ENCODE measurements at places on chromosomes 11 and 22.

DNA sequence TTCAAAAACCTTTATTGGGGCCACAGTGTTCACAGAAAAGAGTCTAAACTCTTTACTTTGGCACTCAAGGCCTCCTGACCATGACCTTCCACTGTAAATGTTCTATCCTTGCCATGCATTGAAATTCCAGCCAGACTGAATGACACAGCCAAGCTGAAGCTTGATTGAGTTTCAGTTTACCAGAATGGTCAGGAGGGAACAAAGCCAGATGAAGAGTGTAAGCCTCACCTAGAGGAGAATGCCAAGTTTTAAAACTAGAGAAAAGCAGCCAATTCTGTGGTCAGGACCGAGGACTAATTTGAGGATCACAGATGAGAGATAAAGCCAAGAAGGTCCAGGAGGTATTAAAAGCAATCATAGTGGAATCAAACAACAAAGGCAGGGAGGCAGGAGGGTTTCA, 215.3 kb downstream of the KCNA4 start:
- DNase-seq: no peak

DNA sequence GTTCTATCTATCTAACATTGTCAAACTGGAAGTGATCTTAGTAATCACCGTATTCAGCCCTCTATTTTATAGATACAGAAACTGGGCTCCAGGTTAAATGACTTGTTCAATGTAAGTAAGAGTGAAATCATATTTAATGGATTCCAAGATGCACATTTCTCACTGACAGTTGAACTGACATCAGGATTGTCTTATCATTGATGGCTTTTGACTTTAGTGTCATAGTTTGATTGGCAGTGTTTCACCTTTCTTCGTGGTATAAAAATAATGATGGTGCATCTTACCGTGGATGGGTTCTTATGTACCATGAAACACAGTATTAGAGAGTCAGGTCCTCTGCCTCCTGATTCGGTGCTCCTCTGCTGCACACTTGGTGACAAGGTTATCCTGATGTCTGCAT, 123.1 kb downstream of the NCAM1 start:
- DNase-seq: no peak

- DNase-seq: peak; percentile 73
Observed at GRCh38 chr22:38317122-38317994, at the start of gene CSNK1E. CSNK1E (minus strand) TSS chr22:38317433; CDS start chr22:38314157, 3,276 bp downstream.

- DNase-seq: no peak
Observed at GRCh38 chr11:13308704-13309103, 31.1 kb downstream of the BMAL1 start.

GRCh38 chr11:126034039-126034932, 28.4 kb downstream of the CDON start:
- DNase-seq: no peak

DNA sequence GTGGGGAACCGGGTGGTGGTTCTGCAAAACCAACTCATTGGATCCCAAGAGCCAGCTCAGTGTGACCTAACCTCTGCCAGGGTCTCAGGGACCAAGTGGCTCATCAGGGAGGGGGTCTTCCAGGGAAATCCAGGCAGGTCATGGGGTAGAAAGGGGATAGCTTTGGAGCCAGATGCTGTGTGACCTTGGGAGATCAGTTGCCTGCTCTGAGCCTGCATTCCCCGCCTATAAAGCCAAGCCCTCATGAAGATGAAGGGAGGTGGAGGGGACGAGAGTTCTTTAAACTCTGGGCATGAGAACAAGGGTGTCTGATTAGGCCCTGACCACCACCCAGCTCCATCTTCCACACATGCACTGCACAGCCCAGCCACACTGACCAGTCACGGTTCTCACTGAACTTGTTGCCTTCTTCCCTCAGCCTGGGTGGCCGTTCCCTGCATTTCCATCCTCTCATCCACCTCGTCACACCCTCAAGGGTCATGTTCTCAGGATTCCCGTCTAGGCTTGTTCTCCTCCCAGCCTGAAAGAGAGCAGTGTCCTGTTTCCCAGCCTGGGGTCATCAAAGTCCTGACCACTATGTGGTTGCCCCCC, 475.5 kb downstream of the TBC1D22A start:
- DNase-seq: no peak

DNA sequence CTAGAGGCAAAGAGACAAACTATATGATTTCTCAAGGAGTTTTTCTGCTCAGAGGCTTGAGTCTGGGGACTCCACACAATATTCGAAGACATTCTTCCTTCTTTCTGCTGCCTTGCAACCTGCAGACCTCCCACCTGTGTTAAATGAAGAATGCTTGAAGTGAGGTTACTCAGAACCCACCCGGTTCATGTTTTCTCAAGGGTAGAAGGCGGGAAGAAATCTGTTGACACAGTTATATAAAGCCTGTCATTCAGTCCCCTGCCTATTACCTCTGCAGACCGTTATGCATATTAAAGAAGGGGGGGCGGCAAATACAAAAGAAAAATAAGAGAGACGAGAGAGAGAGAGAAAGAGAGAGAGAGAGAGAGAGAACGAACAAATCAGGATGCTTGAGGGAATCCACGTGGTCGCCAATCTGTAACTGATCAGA, 2.2 kb upstream of the KMT2A start:
- DNase-seq: no peak

- no peak for DNase-seq
Observed at GRCh38 chr11:85717429-85717828, 31.4 kb upstream of the CCDC89 start.

DNA sequence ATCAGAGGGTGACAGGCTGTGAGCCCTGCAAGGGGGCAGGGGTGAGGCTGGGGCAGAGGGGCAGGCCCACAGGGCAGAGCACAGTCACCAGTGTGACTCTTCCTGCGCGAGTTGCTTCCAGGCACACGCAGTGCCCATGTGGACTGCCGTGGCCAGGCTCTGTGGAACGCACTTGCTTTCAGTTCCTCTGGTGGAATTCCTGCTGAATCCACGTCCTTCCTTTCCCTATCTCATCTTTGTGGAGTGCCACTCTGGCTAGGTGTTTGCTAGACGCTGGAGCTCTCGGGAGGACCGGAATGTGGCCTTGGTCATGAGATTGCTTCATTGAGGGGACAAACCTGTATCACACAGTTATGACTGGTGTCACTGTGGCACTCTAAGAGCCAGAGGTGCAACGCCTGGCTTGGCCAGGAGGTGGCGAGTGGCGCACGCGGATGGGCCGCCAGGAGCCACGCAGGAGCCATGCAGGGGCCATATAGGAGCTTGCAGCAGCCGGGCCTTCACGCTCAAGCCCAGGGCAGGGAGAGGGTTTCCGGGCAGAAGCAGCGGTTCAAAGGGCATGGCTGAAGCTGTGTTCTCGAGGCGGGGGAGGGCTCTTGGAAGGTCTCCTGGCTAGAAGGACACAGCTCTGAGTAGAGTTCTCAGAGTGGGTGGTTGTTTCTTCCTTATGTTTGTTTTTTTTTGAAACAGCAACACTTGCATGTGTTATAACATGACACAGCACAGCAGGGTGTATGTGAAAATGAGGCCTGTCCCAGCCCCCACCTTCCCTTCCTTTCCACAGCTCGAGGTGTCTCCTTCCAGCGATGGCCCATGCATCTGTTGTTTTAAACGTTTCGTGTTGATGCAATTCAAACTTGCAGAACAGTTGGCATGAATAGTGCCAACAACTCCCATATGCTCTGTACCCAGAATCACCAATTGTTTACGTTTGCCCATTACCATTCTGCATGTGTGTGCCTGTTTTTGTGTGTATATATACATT, 36.2 kb downstream of the TBC1D22A start:
- DNase-seq: peak; percentile 73

- no peak for DNase-seq
Observed at GRCh38 chr22:43881091-43882061, 10.4 kb downstream of the PNPLA5 start.

- DNase-seq: no peak
Observed at GRCh38 chr11:80320765-80321164, 879.9 kb upstream of the TENM4 start.

DNA sequence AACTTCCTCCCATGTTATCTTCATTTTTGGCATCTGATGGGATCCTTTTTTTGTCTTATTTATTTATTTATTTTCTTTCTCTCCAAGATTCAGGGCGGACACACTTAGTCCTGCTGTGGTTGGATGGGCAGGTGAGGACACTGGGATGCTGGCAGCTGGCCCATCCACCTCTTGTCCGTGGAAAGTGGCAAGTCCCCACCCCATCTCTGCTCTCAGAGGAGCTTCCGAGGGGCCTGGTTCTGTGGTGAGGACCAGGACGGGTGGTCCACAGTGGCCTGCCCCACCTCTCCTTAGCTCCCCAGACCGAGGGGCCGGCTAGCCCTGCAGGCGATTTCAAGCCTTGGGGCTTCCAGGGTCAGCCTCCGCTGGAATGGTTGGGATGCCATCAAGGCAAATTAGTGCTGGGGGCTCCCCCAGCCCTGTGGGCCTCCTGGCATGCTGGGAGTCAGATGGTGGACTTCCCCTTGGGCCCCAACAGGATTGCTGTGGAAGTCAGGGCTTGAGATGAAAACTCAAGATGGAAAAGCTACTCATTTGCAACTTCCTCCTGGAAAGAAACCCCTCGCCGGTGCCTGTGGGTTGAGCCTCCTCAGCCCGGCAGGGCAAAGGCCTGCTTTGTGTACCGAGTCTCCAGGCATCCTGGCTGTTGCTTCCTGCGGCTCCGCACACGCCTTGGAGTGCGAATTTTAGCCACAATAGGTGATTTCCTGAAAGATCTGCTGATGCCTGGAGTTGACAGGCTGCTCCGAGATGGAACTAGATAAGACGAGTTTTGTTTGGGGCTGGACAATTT, 31.2 kb upstream of the LINC01488 start:
- DNase-seq: no peak

DNA sequence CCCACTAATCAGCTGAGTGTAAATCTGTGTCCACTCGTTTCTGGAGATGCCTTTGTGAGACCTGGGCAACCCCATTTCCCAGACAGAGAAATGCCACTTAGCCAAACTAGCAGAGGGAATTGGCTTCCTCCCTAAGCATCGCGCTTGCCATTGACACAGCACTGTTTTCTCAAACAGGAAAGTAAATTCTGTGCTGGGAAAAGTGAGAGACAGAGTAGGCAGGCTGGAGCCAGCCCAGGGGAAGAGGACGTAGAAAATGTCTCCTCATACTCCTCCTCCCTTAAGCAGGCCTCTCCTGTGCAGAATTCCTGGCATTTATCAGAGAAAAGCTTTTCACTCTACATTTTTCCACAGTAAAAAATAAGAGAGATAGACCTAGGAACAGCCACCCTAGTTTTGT, 99.1 kb upstream of the AMOTL1 start:
- DNase-seq: no peak

DNA sequence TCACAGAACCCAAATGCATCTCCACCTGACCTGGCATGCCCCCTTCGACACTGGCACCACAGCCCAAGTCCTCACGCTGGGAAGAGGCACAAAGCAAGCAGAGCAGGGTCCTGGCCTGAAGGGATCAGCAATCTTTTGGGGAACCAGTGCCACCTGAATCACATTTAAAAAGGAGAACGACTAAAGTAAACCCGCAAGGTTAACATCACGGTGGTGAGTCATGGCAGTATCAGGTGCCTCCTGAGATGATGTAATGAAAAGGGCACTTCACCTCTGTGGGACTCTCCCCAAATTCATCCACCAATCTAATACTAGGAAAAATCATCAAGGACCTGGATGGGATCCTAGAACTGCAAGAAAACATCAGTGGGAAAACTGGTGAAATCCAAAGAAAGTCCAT, 44.9 kb downstream of the PACSIN2 start:
- DNase-seq: no peak

DNA sequence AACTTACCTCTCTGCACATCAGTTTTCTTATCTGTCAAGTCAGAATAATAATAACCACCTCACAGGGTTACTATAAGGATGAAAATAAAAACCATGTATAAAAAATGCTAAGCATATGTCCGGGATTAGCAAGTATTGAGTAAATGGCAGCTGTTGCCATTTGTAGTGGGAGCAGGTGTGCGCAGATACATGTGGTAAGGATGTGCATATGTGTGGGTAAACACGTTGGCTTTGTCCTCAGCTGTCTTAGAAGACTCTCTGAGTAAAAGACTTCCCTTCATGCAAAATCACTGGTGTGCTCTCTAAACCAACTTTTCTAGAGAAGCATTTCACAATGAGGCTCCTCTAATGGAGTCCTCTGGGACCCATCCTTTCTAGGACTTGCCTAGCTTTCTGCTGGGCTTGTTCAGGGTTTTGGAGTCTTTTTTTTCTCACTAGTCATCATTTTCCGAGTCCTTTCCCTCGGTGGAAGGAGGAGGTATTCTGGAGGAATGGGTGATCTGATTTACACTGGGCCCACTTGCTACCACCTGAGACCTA, 62.4 kb downstream of the NELL1 start:
- no peak for DNase-seq

GRCh38 chr11:88529426-88529825, 191.9 kb upstream of the CTSC start:
- DNase-seq: no peak

DNA sequence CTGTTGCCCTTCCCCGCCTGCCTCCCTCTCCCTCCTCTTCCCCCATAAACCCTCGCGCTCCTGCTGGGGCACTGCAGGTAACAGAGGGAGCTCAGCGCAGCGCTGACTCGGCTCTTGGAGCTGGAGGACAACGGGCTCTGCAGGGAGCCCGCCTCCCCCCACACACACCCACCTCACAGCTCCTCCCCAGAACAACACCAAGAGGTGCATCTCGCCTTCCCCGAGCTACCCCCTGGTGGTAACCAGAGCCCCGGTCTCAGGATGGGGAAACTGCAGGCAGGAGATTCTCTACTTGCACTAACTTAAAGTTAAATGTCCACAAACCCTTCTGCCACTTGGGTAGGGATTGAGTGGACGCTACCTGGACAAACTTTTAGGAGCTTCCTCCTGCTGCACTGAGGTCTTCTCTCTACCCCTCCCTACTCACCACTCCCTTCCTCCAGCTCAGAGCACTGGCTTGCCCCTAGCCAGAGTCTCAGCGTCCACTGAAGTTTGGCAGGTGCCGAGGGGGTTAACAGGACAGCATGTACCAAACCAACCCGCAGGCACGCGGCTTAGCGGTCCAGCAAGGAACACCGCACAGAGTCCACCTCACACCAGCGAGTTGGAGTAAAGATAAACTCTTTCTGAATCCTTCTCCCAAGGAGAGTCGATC, 4.0 kb upstream of the SCN4B start:
- DNase-seq: peak; percentile 19

DNA sequence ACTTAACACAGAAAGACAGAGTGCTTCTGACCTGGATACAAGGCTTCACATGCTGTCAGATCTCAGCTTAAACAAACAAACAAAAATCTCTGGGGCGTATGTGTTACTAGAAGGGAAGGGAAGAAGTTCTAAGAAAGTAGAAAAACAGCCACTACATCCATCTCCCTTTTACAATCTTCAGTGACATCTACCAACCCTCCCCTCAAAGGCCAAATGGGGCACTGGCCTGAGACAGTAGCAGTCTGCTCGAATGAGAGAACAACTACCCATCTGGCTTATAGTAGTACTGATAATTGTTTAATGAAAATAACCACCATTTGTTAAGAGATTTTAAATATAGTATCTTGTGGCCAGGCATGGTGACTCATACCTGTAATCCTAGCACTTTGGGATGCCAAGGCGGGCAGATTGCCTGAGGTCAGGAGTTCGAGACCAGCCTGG, 29.4 kb downstream of the CCDC83 start:
- no peak for DNase-seq

GRCh38 chr11:110355011-110355744, 58.8 kb upstream of the RDX start:
- no peak for DNase-seq

GRCh38 chr11:98194611-98195010, 826.1 kb upstream of the CNTN5 start:
- DNase-seq: no peak
